ENCODE measurements at places on chromosomes 2 and 18.

DNA sequence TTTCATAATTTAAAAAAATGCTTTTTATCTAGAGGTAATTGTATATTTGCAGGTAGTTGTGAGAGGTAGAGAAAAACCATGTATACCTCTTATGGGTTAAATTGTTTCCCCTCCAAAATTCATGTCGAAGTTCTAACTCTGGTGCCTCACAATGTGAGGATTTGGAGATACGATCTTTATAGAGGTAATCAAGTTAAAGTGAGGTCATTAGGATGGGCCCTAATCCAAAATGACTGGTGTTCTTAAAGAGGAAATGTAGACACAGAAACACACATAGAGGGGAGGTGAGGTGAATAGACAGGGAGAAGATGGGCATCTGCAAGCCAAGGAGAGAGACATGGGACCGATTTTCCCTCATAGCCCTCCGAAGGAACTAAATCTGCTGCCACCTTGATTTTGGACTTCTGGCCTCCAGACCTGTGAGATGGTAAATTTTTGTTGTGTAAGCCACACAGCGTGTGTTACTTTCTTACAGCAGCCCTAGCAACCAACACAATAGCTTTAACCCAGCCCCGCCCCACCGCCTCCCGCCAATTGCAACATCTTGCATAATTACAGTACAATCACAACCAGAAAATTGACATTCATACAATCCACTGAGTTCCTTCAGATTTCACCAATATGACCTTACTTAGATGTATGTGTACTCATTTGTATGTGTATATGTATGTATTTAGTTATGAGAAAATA is 208.9 kb downstream of the MIB1 start:
- H3K27ac ChIP-seq, result no peak overlapping the region
- peaks cover 8% of the 10 kb centered on the region for H3K27me3 ChIP-seq
- H3K4me3 ChIP-seq, result no peak overlapping the region
- H3K4me1 ChIP-seq, result no peaks in the 10 kb centered on the region
- no peak for DNase-seq

GRCh38 chr2:170739048-170739447 is 23.9 kb downstream of the SP5 start:
- peaks cover 12% of the 10 kb centered on the region for H3K27me3 ChIP-seq
- DNase-seq, result no peak
- H3K4me1 ChIP-seq, result no peaks in the 10 kb centered on the region

- no peaks in the 10 kb centered on the region for H3K27me3 ChIP-seq
- DNase-seq, result no peak
- no peak overlapping the region for H3K27ac ChIP-seq
- H3K4me3 ChIP-seq, result no peak overlapping the region
- H3K36me3 ChIP-seq, result no peaks in the 10 kb centered on the region
- no peaks in the 10 kb centered on the region for H3K4me1 ChIP-seq
Measured at GRCh38 chr2:229543176-229543873, 171.0 kb downstream of the DNER start.

GRCh38 chr18:26489191-26489590 is 59.2 kb downstream of the KCTD1 start:
- no peak overlapping the region for H3K27ac ChIP-seq
- H3K4me3 ChIP-seq, result no peak overlapping the region
- no peaks in the 10 kb centered on the region for H3K27me3 ChIP-seq
- H3K36me3 ChIP-seq, result no peaks in the 10 kb centered on the region
- peaks cover 7% of the 10 kb centered on the region for H3K4me1 ChIP-seq

DNA sequence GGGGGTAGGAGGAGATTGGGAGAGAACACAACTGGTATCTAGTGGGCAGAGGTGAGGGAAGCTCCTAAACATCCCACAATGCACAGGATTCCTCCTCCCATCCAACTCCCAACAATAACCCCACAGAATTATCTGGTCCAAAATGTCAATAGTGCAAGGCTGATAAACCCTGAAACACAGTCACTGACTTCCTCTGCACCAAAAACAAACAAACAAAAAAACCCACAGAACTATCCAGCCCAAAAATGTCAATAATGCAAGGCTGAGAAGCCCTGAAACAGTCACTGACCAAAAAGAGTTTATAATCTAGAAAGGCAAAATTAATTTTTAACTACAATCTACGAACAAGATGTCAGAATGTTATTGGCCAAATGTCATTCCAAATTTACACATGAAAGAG is 9.8 kb downstream of the TMX3 start:
- peaks cover 46% of the 10 kb centered on the region for H3K4me1 ChIP-seq
- H3K27ac ChIP-seq, result no peak overlapping the region
- H3K4me3 ChIP-seq, result no peak overlapping the region
- peaks cover 74% of the 10 kb centered on the region for H3K36me3 ChIP-seq
- H3K27me3 ChIP-seq, result no peaks in the 10 kb centered on the region

- H3K27ac ChIP-seq, result no peak overlapping the region
- no peaks in the 10 kb centered on the region for H3K36me3 ChIP-seq
- H3K27me3 ChIP-seq, result no peaks in the 10 kb centered on the region
- no peak for DNase-seq
Measured at GRCh38 chr2:106020032-106020431, 174.1 kb downstream of the UXS1 start.

- H3K36me3 ChIP-seq, result no peaks in the 10 kb centered on the region
- H3K4me3 ChIP-seq, result no peak overlapping the region
- H3K27me3 ChIP-seq, result peaks cover 70% of the 10 kb centered on the region
- no peak for DNase-seq
- no peak overlapping the region for H3K27ac ChIP-seq
Measured at GRCh38 chr2:85135660-85135914, 2.4 kb downstream of the TCF7L1 start.

DNA sequence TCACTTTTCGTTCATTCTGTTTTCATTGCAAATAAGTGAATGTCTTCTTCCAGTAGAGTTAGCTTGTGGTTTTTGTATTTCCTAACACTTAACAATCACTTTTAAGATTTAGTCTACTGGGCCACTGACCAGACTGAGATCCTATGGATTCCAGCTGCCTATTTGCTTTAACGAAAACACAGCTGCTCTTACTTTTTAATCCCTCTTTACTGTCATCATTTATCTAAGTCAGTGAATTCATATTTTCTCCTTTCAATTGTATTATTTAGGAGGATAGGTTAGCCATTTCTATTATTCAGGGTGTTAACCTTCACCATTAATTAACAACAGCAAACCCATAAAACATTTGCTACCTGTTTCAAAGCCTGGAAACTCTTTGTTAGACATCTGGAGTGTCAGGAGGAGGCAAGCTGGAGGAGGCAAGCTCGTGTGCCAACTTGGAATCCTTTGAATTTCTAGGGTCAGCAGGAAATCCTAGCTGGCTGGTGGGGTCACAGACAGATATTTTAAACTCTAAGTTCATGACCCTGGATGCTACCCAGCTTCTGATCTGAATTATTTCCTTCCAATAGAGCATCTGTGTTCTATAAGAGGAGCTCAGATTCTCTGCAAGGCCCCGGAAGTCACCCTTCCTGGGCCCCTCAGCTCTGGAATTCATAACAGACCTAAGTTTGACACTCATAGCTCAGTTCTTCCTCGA is 385.3 kb downstream of the RBM43 start:
- no peak overlapping the region for H3K27ac ChIP-seq
- H3K4me3 ChIP-seq, result no peak overlapping the region
- no peak for DNase-seq
- H3K4me1 ChIP-seq, result no peaks in the 10 kb centered on the region
- no peaks in the 10 kb centered on the region for H3K27me3 ChIP-seq

GRCh38 chr18:9941103-9941502 is 27.3 kb downstream of the VAPA start:
- H3K27ac ChIP-seq, result no peak overlapping the region
- H3K36me3 ChIP-seq, result peaks cover 61% of the 10 kb centered on the region
- no peak for DNase-seq

DNA sequence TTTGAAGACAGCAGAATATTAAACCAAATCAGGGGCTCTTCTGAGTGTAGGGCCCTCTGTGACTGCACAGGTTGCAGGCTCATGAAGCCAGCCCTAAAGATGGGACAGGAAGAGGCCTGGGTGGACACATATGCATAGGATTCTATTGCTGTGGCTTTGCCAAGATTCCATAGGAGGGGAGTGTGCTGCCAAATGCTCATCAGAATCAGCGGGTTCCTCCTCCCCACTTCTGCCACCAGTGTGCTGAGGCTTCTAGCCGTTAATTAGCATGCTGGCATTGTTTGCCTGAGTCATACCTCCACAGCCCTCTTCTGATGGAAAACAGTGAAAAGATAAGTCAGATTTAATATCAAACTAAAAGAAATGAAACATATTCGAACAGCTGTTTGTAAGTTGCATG is 103.9 kb upstream of the TMEFF2 start:
- H3K27ac ChIP-seq, result no peak overlapping the region
- no peaks in the 10 kb centered on the region for H3K36me3 ChIP-seq
- no peaks in the 10 kb centered on the region for H3K4me1 ChIP-seq

All from activated T-helper 2 cell treated with anti-CD3 and anti-CD28 coated beads, Interferon-gamma antibody, Interleukin-2, Interleukin-4, amounts not matched to agents 10 μg/mL and 5 μg/mL and 100 μg/mL, durations not matched to agents 14 hours and 24 hours and 36 hours (primary cell).